ENCODE measurements at places on chromosomes 5 and 9.

- DNase-seq = peak; percentile 60
Observed at GRCh38 chr9:2126331-2126803, 111.2 kb downstream of the SMARCA2 start.

GRCh38 chr9:125150349-125151245 lies 7.3 kb upstream of the SCAI start:
- DNase-seq = no peak

DNA sequence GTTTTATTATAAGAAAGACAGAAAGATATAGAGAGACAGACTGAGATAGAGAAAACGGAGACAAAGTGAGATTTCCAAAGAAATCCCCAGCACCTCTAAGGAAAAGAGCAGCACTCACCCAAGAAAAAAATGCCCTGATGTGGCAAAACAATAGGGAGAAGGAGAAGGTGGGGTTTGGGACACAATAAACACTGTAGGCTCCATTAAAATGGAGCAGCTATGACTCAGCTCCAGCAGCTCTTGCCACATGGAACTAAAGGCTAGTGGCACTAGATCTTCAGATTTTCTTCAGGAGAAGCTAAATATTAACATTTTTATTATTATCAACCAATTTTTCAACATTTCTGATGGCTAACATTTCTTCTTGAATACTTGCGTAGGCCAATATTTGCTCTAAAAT lies 321.8 kb downstream of the TRIM32 start:
- DNase-seq = no peak

DNA sequence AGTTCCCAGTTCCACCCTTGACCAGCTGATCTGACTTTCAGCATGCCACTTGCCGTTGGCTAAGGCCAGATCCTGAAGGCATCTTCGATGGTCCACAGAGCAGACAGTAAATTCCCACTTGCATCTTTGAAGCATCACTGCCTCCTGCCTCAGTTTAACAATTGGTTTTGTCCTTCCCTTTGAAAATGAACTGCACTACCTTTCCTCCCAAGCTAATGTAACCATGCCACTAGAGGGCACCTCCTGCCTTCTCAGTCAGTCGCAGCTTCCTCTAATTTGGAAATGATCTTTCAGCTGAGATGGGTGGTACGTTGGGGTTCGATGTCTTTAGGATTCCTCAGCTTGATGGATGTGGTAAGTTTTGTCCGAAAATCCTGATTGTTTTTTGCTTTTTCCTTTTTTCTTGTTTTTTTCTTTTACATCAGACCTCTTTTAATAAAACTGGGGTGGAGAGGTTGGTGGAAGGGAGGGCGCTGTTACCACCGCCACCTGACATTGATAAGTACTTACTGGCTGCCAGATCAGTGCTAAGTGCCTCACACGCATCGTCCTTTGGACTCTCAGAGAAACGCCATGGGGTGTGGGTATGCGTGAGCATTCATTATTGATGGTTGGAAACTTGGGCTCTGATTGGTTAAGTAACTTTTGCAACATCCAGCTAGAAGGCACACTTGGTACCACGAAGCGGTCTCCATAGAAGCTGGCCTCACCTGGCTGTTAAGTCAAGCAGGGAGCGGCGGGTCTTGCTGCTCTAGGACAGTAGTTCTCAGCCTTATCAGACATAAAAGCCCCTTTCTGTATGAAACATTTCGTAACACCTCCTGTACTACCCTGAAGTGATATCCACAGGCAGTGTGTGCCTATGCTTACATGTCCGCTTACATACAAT lies 16.9 kb downstream of the PTTG1 start:
- no peak for DNase-seq

GRCh38 chr5:179679014-179679674 lies 1.7 kb downstream of the CBY3 start:
- peak; percentile 78 for DNase-seq

- DNase-seq = peak; percentile 29
Observed at GRCh38 chr5:181042722-181043121, 2.7 kb downstream of the BTNL9 start.

Data from ureter (tissue), 1 donor.